GM12891 (cell line): ENCODE measurements at places on chromosomes 5 and 9.

DNA sequence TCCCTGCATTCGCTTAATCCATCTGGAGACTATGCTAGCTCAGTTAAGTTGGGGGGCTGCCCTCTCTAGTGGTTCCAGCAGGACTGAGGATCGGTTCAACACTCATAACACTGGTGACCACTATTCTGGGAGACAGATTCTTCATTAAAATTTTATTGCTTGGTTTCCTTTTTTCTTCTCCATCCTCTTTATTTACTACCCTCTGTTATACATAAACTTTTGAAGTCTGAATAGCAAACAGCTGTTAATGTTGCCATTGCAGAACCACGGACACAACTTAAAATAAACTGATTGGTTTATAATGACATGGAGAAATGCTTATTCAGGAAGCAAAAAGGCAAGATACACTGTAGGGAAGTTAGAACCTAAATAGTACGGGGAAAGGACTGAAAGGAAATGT, 22.1 kb downstream of the IQGAP2 start:
- no peak for DNase-seq

DNA sequence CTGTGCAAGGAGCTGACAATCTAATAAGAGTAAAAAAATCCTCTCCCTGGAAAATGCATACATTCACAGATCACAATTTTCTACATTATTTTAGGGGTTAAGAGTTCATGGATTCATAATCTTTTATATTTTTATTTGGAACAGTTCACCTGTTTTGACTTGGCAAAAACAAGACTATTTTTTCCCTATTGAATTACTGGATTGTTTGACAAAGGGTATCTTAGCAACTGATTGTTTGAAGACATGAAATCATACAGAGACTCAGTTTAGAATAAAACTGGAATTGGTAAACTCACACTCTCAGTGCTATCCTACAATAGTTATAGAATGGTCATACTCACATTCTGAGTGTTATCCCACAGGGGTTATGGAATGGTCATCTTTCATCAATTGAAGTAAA, 358.2 kb upstream of the PTGER4 start:
- no peak for DNase-seq

GRCh38 chr9:89662718-89663613, 58.2 kb downstream of the GADD45G start:
- no peak for DNase-seq

- DNase-seq = no peak
Observed at GRCh38 chr5:98363157-98363556, 410.3 kb upstream of the RGMB start.

- DNase-seq = peak; percentile 47
Observed at GRCh38 chr9:37408933-37409710, 13.4 kb upstream of the GRHPR start.

DNA sequence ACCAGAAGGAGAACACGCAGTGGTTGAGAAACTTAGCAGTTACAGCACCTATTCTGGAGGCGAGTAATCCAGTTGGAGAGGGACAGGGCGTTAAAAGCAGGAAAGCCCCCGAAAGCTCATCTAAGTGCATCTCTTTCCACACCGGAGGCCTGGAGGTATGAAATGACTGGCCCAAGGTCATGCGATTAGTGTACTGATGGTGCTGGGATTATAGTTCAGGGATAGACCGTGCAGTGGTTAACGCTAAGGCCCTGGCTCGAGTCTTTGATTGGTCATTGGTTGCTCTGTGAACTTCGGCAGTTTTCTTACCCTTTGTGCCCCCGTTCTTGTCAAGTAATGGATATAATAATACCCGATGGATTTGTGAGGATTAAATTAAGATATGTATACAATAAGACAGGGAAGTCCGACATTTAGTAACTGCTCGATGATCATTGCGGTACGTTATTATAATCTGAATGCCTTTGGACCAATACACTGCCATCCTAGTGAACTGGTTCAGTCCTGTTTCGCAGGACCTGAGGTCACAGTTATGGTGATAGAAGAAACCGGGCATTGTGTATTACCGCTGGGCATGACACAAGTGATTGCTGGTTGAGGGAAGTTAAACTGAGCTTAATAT, 960 bp downstream of the CANX start:
- DNase-seq = no peak

GRCh38 chr9:68925175-68925574, 88.7 kb downstream of the PRKACG start:
- DNase-seq = no peak

- DNase-seq = no peak
Observed at GRCh38 chr5:160959804-160960203, 107.8 kb upstream of the ATP10B start.

GRCh38 chr5:95915999-95916686, 45.5 kb downstream of the ELL2 start:
- no peak for DNase-seq
